GM12865 (cell line): ENCODE measurements at places on chromosomes 16 and 17.
A peak's percentile ranks its signal among the peaks of the same experiment; 100 is the strongest.

GRCh38 chr17:81865733-81866439 is 5.3 kb downstream of the ARHGDIA start:
- DNase-seq, result no peak

DNA sequence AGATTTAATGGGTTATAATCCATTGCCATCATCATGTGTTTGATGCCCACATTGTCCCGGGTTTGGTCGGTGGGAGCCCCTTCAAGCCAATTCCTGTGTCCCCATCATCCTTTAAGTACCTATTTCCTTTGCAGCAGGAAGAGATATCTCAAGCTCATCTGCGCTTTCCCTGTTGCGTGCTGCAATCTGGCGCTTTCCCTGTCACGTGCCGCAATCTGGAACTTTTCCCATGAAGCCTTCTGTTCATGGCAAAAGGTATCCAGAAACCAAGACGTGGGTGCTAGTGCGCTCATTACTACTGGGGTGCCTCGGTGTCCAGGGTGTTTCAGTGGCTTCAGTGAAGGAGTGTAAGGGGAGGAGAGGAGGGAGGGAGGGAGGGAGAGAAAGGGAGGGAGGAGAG is 174.6 kb upstream of the ZNF469 start:
- no peak for DNase-seq

GRCh38 chr16:67001726-67002125 is 13.3 kb downstream of the CES4A start:
- DNase-seq, result no peak

GRCh38 chr16:19005561-19006445 is 22.1 kb downstream of the TMC7 start:
- DNase-seq, result no peak

DNA sequence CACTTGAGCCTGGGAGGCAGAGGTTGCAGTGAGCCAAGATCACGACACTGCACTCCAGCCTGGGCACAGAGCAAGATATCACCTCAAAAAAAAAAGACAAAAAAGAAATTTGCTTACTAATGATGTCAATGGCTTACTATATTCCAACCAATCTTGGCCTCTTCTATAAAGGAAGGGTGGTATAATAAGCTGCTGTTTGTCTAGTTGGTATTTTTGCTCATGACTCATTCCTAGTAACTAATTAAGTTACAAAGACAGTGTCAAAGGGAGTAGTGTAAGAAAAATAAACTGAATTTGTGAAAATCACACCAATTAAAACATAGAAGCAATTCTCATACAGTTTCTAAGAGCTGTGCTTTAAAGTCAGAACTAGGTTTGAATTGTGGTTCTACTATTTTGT is 82.5 kb downstream of the NLK start:
- DNase-seq, result no peak

- DNase-seq, result no peak
Measured at GRCh38 chr17:69030169-69030568, 30.6 kb downstream of the ABCA9 start.

DNA sequence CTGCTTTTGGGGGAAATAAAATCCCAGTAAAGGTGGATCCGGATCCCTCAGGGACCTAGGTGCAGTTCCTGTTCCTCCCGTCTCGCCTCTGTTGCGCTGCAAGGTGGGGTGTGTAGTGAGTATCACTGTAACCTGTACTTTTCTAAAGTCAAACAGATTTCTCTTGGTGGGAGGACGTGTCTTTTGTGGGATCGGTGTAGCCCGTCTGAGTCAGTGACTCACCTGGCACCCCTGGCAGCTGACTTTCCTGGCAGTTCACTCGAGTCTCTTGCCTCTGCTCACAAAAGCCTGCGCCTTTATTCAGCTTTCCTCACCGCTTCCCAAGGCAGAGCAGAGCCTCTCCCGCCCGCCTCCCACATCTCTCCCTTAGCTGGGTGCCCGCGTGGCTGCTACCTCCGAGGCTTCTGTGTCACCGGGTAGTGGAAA is 85.7 kb downstream of the CMIP start:
- no peak for DNase-seq

- DNase-seq, result peak; percentile 70
Measured at GRCh38 chr17:40355123-40355803, 9.3 kb downstream of the GJD3 start.

DNA sequence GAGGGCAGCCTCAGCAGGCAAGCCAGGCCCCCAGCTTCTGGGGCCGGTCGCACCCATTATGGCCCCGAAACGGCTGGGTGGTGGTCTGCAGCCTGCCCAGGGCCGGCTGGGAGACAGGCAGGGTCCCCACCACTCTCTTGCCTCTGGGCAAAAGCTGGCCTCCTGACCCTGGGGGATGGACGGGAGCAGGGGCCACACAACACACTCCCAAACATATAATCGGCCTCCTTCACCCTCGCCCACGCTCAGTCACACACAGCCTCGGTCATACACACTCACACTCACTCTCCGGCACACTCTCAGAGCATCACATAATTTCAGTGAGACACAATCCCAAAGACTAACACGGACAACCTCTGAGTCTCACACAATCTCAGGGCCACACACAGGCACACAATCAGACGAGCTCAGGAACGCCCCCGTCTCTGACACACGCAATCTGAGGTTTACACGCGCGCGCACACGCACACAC is 589 bp downstream of the PEMT start:
- DNase-seq, result no peak

DNA sequence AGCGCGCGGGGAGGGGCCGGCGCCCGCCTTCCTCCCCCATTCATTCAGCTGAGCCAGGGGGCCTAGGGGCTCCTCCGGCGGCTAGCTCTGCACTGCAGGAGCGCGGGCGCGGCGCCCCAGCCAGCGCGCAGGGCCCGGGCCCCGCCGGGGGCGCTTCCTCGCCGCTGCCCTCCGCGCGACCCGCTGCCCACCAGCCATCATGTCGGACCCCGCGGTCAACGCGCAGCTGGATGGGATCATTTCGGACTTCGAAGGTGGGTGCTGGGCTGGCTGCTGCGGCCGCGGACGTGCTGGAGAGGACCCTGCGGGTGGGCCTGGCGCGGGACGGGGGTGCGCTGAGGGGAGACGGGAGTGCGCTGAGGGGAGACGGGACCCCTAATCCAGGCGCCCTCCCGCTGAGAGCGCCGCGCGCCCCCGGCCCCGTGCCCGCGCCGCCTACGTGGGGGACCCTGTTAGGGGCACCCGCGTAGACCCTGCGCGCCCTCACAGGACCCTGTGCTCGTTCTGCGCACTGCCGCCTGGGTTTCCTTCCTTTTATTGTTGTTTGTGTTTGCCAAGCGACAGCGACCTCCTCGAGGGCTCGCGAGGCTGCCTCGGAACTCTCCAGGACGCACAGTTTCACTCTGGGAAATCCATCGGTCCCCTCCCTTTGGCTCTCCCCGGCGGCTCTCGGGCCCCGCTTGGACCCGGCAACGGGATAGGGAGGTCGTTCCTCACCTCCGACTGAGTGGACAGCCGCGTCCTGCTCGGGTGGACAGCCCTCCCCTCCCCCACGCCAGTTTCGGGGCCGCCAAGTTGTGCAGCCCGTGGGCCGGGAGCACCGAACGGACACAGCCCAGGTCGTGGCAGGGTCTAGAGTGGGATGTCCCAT is 232.8 kb downstream of the SEC14L1 start:
- DNase-seq, result no peak
